ENCODE measurements at places on chromosomes 2 and 18.
A peak's percentile ranks its signal among the peaks of the same experiment; 100 is the strongest.

GRCh38 chr2:224723586-224724217 is 7.5 kb upstream of the CCDC195 start:
- DNase-seq, result peak; percentile 8

DNA sequence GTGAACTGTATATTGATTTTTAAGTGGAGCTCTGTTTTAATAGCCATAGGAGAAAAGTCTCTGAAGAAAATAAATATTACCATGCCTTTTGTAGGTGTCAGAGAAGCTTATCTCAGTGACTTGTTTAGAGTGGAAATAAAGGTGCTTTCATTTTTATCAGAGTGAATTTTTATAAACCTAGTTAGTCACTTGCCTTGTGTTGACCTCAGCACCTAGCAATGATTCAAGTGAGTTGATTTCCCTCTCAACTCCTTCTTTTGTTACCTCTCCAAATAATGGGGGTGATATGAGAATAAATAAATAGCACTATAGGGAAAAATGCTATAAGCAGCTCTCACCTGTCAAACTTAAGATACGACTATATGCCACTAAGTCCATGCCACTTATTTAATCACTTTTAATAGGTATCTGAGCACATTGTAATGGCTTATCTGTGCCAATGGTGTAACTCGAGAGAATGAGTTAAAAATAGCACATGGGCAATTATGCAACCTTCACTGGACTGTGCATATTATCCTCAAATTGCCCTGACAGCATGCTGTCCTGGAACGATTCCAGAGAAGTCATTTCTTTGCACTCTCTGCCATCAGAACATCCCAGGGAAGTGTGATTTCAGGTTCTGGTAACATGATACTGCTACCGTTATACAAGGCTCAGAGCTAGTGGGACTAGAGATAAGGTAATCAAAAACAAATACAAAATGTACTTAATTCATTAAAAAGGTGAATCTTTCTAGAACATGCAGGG is 290.8 kb downstream of the CCDC85A start:
- DNase-seq, result no peak

DNA sequence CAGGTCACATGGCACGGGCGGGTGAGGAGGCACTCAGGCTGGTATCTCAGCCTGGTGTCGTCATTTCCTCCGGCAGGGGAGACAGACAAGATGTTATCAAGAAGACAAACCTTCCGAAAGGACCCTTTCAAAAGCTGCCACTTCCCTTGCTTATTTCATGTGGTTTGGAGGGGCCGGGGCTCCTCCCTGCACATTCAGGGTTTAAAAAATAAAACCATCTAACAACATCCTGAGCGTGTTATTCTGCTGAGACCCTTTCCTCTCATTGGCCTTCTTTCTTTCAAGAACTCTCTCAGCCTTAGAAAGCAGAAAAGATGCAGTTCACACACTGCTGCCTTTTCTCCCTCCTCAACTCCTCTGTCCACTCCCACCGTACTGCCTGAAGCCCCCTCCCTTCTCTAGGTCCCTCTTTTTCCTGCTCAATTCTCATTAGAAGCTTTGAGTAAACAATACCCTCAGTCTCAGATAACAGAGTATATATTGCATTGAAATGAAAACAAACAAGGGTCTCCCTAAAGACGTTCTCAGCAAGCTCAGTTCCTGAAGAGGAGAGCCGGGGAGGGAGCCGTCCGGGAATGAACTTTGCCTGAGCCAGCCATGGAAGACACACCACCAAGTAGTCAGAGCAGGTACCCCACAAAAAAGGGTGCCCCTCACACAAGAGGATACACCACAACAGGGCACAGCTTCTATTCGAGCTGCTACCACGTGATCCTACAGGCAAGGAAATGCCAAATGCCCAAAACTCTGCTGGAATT is 9.7 kb downstream of the SMAD7 start:
- no peak for DNase-seq

DNA sequence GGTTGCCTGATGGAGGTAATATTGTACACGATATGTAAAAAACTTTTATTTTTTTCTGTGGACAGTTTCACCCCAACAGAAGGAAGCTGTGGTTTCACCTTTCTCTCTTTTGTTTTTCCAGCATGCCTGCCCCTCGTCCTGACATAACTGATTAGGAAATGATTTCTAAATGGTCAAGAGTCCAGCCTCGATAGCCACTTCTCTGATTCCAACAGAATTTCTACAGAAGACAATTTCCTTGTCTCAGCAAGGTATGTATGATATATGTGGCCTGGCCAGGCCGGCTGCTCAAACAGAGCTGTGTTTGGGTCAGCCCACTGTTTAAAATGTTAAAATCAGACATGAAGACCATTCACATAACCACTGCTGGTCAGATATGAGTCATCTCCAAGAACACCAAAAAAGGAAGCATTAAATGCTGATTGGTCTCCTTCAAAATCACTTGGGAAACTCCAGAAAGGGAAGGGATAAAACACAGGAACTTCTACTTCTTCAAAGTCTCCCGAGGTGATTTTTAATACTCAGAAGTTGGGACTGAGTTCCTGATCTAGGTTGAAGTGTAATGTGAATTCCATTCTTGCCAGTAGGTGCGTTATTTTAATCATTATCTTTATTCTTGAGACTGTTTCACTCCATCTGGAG is 22.3 kb downstream of the ATP8B1 start:
- DNase-seq, result peak; percentile 44

GRCh38 chr18:52312346-52312745 is 27.7 kb upstream of the DCC start:
- no peak for DNase-seq
